ENCODE measurements at places on chromosomes 2 and 18.
A peak's percentile ranks its signal among the peaks of the same experiment; 100 is the strongest.

GRCh38 chr2:111209045-111209514, 88.4 kb downstream of the BCL2L11 start:
- peak; percentile 82 for DNase-seq

DNA sequence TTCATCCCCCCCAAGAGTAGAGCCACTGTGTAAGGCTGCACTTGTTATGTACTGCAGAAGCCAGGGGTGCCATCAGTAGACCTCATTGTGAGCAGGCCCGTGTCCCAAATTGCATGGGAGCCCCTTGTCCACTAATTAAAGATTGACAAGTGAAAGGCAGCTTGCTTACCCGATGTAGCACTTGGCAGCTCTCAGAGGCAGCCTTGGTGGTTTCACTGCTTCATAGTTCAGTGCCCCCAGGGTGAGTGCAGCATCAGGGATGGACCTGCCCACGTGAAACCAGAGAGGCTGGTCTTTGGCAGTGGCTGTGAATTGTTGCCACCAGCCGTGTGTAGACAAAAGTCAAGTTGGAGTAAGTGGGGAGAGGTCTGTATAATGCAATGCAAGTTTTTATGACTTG, 13.3 kb downstream of the TUBB6 start:
- no peak for DNase-seq

- peak; percentile 13 for DNase-seq
Observed at GRCh38 chr2:9519250-9519649, 36.4 kb downstream of the ADAM17 start.

- peak; percentile 21 for DNase-seq
Observed at GRCh38 chr18:71001597-71001996, 712.8 kb downstream of the SOCS6 start.

DNA sequence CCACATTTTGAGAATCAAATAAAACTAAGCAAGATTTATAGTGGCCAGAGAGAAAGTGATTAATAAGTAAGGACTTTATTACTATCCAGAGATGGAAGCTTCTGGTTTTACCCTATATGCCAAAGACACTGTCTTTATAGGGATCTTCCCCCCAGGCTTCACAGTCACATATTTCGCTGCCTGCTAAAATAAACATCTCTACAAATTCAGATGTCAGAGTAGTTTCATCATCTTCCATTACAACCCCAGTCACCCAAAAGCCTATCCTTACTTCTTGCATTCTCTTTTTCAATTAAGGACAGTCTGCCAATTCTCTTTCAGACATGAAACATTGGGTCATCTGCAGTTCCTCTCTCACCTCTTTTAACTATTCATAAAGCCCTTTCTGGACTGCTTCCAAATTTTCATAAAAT, 28.3 kb downstream of the CREB1 start:
- DNase-seq, result peak; percentile 95

- DNase-seq, result peak; percentile 40
Observed at GRCh38 chr18:55997151-55997561, 409.2 kb upstream of the TCF4 start.
